ENCODE measurements at places on chromosomes 3 and 15. TPM values are rescaled to one million over a fixed set of nuclear protein-coding genes. Genes with fewer than 3 reads are reported as not detected.

- no peak overlapping the region for H3K4me3 ChIP-seq
- H3K27ac ChIP-seq = no peak overlapping the region
- no peaks in the 10 kb centered on the region for H3K4me1 ChIP-seq
Observed at GRCh38 chr3:55471522-55472280, 15.4 kb downstream of the WNT5A start.

The DPPA2 gene
- total RNA-seq = not detected

DNA sequence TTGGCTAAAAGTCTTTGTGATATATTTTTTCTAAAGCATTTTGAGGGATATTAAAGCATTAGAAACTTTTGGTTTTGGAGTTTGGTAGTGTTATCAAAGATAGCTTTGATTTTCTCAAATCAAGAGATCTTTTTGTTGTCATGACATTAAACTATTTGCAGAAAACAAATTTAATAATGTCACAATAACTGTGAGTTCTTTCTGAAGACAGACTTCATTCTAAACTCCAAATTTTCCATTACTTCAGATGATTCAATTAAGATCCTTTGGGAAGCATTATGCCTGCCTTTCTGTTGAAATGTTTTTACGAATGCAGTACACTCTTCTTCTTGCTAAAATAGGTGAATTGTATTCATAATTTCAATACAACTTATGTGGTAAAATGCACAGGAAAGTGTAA is 145.4 kb downstream of the ALCAM start:
- no peak overlapping the region for H3K27ac ChIP-seq
- H3K36me3 ChIP-seq = no peaks in the 10 kb centered on the region
- no peak overlapping the region for H3K4me3 ChIP-seq
- H3K4me1 ChIP-seq = no peaks in the 10 kb centered on the region
- no peak for DNase-seq
- H3K27me3 ChIP-seq = no peaks in the 10 kb centered on the region

The FANCD2OS gene
- total RNA-seq = not detected

The ANKRD28 gene
- total RNA-seq = 80.6 TPM

All from tibial nerve (tissue), 4 donors.